ENCODE measurements at places on chromosomes 5 and 9.

GRCh38 chr5:133421394-133421793 is 190.9 kb downstream of the FSTL4 start:
- no peak for DNase-seq

DNA sequence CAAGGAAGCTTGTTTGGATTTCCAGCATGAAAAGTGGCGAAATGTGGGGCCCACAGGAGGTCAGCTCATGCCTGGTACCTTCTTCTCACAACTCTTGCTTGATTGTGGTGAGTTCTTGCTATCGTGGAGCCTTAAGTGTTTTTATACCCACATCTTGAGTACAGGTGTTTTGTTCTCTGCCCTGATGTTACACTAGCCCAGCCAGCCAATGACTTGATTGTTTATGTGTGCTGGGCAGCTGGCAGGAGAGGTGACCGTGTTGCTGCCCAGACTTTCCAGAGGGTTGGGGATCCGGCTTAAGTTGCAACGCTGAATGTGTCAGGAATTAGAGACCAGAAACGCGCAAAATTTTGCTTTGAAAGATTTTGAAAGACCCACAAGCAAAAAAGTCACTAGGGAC is 24.0 kb upstream of the TPPP start:
- no peak for DNase-seq

- no peak for DNase-seq
Measured at GRCh38 chr5:141941307-141941706, 16.7 kb downstream of the PCDH12 start.

GRCh38 chr5:139651043-139651834 is 3.1 kb downstream of the CXXC5 start:
- peak; percentile 74 for DNase-seq

- DNase-seq, result no peak
Measured at GRCh38 chr5:1936901-1937300, 54.2 kb upstream of the IRX4 start.

DNA sequence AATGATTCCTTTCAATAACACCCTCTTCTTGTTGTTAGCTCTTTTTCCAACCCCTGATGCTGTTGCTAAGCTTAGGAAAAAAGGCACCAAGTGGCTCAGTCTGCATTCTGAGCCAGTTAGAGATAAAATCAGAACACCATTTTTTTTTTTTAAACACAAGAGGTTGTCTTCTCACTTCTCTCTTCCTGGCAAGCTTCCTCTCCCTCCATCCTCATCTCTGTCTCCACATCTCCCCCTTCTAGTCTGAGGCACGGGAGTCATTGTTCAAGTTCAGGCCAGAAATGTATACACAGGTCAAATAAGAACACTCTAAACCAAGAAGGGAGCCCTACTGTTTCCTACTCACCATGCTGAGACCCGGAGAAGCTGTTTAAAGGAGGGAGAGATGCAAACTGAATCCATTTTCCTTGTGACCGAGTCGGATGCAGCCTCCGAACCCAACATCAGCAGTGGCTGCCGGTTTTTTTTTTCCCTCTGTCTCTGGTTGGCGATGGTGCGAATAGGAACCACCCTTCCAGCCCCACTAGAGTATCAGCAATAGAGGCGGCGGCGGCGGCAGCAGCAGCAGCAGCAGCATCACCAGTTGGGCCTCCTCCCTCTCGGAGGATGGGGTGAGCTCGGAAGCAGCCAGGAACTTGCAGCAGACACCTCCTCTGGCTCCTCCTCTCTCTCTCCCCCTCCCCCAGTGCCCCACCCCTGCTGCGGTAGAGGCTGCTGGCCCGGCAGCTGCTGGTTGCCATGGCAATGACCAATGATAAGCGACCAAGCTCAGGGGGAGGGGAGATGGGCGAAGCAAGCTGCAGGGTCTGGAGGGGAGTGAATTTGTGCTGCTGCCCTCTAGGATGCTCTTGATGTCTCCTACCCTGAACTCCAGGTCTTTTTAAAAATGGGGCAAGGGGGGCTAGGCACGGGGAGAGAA is at the start of gene JAKMIP2:
Gene JAKMIP2 (minus strand): TSS at position 619 of the 919 bp plus-strand sequence. CDS start 110,922 bp downstream, outside the sequence.
- peak; percentile 96 for DNase-seq

GRCh38 chr9:20030221-20030620 is 241.4 kb upstream of the SLC24A2 start:
- DNase-seq, result no peak

- DNase-seq, result no peak
Measured at GRCh38 chr9:133230093-133230492, 21.0 kb upstream of the OBP2B start.
